Endothelial cell (in vitro differentiated cells): ENCODE measurements at places on chromosomes 1 and 21. TPM values are rescaled to one million over a fixed set of nuclear protein-coding genes. Genes with fewer than 3 reads are reported as not detected.

Gene PIK3CD
- 30.3 TPM for total RNA-seq

Gene MROH9
- total RNA-seq: not detected

Gene USP21
- 22.2 TPM for total RNA-seq

DNA sequence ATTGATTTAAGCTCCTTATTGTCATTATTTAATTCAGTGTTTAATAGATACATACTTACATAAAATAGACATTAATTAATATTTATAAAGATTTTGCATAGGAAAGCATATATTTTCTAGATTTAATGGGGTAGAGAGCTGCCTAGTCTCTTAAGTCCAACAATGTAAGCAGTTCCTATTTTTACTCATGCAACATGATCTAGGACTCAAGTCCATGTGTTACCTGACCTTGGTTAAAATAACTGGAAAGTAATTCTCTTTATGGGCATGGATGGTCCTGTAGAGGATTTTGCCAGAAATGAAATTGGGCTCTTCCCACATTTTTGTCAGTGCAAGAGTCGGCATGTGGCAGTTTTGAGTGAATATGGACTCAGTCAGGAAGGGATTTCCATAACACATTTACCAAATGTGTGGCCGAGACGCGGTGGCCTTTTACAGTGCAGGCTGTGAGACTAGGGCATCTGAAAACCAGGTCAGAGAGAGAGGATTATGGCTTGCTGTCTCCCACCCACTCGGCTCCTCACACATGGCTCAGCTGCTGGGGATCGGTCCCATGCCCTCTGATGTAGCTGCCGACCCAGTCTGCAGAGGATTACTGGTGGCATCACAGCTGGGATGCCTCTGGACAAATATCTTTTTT, 6.2 kb upstream of the KIF1B start:
- no peaks in the 10 kb centered on the region for H3K36me3 ChIP-seq
- H3K27ac ChIP-seq: no peak overlapping the region
- peaks cover under 1% of the 10 kb centered on the region for H3K4me1 ChIP-seq
- no peak for DNase-seq

GRCh38 chr1:156854634-156855033, 4.3 kb downstream of the INSRR start:
- DNase-seq: no peak
- H3K27ac ChIP-seq: no peak overlapping the region
- no peaks in the 10 kb centered on the region for H3K36me3 ChIP-seq

GRCh38 chr1:198623752-198624647, 14.8 kb upstream of the PTPRC start:
- no peak overlapping the region for H3K4me3 ChIP-seq
- no peak for DNase-seq
- no peaks in the 10 kb centered on the region for H3K4me1 ChIP-seq
- H3K36me3 ChIP-seq: no peaks in the 10 kb centered on the region

Gene KIAA0040
- total RNA-seq: 4.1 TPM

Gene ARHGEF16
- 1.7 TPM for total RNA-seq

Gene ELF3
- total RNA-seq: 0.56 TPM

DNA sequence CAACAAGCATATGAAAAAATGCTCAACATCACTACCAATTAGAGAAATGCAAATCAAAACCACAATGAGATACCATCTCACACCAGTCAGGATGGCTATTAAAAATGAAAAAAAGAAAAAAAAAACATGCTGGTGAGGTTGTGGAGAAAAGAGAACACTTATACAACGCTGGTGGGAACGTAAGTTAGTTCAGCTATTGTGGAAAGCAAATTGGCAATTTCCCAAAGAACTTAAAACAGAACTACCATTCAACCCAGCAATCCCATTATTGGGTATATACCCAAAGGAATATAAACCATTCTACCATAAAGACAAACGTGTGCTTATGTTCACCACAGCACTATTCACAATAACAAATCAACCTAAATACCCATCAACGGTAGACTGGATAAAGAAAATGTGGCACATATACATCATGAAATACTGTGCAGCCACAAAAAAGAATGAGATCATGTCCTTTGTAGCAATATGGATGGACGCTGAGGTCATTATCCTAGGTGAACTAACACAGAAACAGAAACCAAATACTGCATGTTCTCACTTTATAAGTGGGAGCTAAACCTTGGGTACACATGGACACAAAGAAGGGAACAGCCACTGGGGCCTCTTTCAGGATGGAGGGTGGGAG, 49.5 kb downstream of the LYST start:
- H3K27me3 ChIP-seq: no peaks in the 10 kb centered on the region
- no peaks in the 10 kb centered on the region for H3K4me1 ChIP-seq
- no peaks in the 10 kb centered on the region for H3K36me3 ChIP-seq
- no peak for DNase-seq

Gene ACTRT2
- not detected for total RNA-seq
